ENCODE measurements at places on chromosomes 4 and X.

DNA sequence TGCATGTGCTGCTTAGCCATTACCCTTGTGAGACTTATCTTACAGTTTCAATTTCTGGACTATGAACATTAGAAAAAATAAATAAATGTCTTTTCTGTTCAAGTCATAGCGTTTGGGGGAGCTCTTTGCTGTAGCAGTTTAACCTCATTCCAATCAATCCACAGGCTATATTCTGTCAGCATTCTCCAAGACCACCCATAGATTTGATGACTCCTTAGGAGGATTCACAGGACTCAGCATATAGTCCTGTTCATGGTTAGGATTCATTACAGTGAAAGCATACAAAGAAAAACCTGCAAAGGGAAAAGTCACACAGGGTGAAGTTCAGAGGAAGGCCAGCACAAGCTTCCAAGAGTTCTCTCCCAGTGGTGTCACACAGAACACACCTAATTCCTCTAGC, 180.5 kb downstream of the ADAMTS3 start:
- DNase-seq = no peak

DNA sequence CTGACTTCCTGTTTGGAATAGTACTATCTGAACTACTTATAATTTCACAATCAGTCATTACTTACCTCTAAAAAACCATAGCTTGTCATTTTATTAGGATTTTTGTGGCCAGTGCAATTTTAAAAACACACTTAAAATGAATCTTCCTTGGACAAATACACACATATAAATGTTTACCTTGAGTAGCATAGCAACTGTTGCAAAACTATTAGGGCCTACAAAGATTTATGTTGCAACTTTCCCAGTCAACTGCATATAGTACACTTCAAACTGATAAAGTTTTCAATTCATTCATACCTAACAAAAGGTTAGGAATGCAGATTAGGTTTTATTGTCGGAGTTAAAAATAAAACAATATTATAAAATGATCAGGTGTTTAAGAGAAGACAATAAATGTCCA, 193.0 kb downstream of the PDGFC start:
- no peak for DNase-seq

DNA sequence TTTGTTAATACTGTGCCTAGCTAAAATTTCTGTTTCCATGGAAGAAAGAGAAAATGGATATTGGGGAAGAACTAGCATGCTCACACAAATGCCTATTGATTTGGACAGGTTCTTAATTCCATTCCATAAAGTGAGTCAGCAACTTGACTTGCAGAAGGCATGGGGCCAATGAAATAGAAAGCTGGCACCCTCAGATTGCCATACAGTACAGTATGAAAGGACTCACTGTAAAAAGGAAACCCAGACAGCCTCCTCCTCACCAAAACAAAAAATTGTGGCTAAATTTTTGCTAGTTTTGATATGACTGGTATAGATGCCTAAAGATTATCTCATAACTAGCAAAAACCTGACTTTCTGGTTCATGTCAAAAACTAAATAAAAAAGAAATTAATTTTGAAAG, 11.2 kb upstream of the TAB3 start:
- no peak for DNase-seq

DNA sequence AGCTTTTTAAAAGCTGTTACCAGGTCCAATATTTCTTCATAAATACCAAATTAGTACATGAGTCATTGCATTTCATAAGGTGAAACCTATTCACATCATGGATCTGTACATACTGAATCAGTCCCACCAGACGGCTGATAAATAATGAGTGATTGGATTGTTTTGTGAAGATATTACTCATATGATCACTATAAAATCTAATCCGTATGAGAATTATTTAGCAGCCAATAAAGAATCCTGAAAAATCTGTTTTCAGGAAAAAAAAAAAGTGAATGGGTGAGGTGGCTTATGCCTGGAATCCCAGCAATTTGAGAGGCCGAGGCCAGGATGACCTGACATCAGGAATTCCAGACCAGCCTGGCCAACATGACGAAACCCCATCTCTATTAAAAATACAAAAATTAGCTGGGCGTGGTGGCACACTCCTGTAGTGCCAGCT, 438.1 kb downstream of the INPP4B start:
- DNase-seq = no peak

GRCh38 chrX:3345281-3346191, 916 bp downstream of the MXRA5 start:
- DNase-seq = no peak

- DNase-seq = peak; percentile 32
Measured at GRCh38 chrX:43559644-43560043, 96.5 kb upstream of the MAOA start.

DNA sequence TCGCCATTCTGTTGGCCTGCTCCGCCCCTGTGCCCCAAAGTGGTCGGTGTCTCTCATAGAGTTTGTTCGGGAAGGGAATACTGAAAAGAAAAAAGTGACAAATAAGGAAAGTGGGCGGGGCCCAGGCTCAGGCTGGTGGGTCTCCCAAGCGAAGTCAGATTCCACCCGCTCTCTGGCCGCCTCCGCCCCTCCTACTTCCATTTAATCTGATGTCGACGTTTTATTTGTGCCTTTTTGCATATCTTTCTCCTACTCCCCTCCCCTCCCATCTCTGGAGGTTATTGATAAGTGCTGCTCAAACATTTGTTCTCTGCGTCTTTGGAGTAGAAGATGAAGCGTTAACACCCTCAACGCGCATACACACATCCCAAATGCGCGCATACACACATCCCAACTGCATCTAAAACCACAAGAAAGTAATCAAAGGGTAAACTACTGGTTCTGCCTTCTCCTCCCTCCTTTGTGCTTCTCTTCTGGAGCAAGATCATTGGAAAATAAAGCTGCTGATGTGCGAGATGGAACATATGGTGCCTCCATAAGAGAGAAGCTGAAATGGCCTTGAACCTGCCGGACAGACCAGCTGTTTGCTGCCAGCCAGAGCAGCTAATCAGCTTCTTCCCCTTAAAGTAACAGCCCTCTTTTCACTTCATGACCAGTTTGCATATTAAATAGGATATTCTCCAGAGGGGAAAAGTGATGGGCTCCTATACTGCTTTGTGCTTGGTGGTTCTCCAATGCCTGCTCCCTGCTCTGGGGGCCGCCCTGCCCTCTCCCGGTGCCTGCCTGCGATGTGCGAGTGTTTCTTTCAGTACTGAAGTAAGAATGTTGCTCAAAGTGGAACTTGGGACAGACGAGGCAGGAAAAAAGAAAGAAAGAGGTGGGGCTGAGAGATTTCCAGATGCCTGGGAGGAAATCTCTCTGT, 3.1 kb downstream of the MAMLD1 start:
- no peak for DNase-seq

GRCh38 chr4:171876636-171877035, 63.4 kb downstream of the GALNTL6 start:
- no peak for DNase-seq

GRCh38 chr4:89549907-89550306, 242.3 kb upstream of the GPRIN3 start:
- no peak for DNase-seq

GRCh38 chrX:103889216-103889615, 57.2 kb upstream of the RAB9B start:
- DNase-seq = no peak

DNA sequence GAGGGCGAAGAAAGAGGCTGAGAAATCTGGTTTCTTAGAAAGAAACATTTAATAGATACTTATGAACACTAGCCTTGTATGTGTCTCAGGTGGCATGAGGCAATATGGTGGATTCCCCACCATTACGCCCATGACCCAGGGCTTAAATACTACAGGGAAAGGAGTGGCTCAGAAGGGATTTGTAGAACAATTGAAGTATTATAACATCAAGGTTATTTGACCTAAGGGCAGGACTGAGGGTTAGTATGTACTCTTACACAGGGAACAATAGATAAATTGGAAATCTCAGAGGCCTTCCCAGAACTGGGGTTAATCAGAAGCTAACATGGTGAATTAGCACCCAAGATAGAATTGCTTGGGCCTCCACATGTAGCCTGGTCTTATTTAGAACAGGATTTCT, 11.0 kb upstream of the USP46 start:
- DNase-seq = no peak

- peak; percentile 32 for DNase-seq
Measured at GRCh38 chrX:20527558-20528011, 260.9 kb upstream of the RPS6KA3 start.

- DNase-seq = no peak
Measured at GRCh38 chrX:105975382-105975781, 63.1 kb downstream of the SERPINA7 start.

- peak; percentile 73 for DNase-seq
Measured at GRCh38 chrX:47232803-47233332, at the start of gene USP11. Gene USP11 (plus strand): TSS chrX:47233009. CDS start chrX:47233044, 35 bp downstream.

Data from CD4-positive, alpha-beta T cell treated with Interleukin-21 for 1 hour (primary cell).